ENCODE measurements at places on chromosomes 2 and 18.

DNA sequence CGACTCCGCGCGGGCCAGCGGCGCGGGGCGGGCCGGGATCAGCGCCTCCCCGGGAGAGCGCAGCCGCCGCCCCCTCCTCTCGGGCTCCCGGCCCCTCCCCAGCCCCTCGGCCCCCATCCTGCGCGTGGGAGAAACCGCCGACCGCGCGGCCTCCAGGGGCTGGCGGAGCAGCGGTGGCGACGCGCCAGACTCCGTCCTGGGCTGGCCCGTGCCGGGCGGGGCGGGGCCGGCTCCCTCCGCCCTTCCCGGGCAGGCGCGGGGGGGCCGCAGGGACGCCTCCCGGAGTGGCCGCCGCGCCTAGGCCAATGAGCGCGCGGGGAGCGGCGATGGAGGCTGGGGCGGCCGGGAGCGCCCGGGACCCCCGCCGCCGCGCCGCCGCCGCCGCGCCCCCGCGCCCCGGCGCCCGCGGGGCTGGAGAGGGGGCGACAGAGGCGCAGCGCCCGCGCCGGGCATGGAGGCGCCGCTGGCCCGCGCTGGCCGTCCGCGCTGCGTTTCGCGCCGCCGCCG lies 49.1 kb downstream of the KCNIP3 start:
- peak; percentile 53 for DNase-seq

- DNase-seq: no peak
Observed at GRCh38 chr18:9362869-9363268, 28.3 kb downstream of the TWSG1 start.

DNA sequence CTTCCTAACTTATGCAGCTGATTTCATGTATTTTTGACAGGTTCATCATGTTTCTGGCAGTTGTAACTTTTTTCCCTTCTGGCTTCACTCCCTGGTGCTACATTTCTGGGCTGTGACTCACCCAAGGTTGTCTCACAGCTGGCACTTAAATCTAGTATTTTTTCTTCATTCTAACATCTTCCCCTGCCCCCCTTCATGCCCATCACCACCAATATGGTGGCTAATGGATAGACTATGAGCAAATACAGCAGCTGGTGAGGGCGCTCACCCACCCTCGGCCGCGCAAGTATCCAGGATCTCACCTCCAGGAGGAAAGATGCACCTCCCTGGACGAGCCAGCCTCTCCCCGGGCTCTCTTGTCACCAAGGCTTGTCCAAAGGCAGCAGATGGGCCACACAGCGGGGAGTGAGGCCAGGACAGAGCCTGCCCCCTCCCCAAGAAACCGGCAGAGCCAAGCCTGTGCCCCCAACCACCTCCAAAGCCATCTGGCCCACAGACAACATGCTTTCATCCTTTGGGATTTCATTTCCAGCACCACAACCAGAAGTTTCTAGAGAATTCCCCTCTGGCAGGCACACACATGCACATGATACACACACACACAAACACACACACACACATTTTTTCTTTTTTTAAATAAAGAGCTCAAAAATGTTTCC lies 39.1 kb downstream of the ATOH8 start:
- DNase-seq: peak; percentile 76

DNA sequence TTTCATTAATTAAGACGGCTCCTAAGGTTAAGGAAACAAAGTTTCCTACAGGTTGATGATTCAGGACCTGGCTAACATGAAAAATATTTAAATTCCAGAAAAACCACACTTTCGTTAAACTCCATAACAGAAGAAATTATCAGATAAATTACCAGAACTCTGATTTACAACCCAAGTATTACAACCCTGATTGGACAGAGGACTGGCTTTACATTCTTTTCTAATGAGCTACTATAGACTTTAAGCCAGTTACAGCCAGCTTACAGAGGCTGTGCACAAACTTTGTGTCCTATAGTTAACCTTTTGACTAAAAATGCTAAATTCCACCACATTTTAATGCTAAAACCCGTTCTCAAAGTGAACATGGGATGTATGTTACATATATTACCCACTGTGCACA lies 458.6 kb downstream of the KCNJ3 start:
- DNase-seq: no peak

GRCh38 chr18:63105636-63106316 lies 213.8 kb downstream of the BCL2 start:
- no peak for DNase-seq

All from HCEC 1CT (cell line).